ENCODE measurements at places on chromosomes 3 and 15.

GRCh38 chr3:114111060-114111770, 54.7 kb downstream of the QTRT2 start:
- DNase-seq: no peak

- no peak for DNase-seq
These were observed 692.3 kb downstream of the ZPLD1 start for GRCh38 chr3:103127098-103127630.

DNA sequence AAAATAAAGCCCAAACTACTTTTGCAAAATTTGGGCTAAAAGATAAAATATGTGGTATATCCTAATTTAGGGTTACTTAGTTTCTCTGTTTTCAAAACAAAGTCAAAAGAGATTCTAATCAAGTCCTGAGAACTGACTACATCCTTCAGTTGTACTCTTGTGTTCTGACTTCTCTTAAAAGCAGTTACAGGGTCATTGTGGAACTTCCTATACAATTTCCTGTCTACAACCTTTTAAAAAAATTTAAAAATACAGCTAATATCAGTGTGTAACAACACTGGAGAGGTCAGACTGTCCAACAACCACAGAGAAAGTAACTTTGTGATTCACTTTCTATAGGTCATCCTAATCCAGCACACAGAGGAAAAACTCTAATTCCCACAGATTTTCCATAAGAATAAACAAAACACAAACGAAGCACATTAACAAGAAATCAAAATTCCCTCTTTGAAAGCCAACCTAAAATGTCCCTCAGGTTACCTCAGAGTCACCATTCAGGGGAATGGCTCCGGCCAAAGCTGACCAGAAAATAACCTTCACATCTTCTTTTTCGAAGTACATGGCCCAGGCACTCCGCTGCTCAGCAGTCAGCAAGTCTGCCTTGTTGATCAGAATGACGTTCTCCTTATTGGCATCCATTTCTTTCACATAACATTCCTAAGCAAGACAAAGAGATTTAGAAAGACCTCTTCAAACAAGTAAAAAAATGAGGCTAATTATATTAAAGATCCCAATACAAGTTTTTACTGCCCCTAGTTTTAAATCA, 13.3 kb downstream of the LSG1 start:
- no peak for DNase-seq

DNA sequence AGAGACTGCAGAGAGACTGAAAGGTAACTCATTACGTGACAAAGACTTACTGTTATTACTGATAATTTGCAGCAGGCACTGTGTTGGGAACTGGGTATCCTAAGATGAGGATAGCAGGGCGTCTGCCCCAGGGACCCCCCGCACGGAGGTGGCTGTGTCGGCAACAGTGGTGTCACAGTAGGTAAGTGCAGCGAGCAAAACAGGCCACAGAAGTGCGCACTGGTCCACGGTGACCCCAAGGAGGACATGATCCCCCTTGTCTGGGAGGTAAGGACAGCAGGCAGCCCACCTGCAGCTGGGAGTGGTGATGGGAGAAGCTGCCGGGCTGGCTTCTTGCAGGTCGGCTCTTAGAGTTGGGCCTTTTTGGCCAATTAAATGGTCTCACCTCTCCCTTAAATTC, 82.9 kb downstream of the FAM43A start:
- DNase-seq: no peak

GRCh38 chr3:126557761-126558160, 971 bp downstream of the C3orf22 start:
- no peak for DNase-seq

GRCh38 chr3:187773233-187774184, 28.2 kb upstream of the BCL6 start:
- DNase-seq: no peak

DNA sequence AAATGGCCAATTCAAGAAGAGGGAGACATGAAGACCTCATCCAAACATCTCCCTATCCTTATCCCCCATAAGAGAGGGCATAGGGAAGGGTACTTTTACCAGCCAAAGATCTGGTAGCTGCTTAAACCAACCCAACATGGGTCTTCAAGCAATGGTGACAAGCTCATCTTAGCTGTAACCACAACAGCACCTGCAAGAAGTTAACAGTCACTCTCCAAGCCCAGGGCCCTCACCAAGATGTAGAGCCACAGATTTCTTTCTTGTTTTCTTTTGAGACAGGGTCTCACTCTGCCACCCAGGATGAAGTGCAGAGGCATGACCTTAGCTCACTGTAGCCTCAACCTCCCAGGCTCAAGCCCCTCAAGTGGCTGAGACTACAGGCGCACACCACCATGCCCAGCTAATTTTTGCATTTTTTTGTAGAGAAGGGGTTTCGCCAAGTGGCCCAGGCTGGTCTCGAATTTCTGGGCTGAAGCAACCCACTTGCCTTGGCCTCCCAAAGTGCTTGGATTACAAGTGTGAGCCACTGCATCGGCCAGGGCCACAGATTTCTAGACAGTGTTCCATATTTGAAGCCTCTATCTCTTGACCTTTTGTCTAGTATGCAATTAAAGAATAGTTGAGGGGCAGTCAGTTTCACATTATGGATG, 57.1 kb downstream of the DHX30 start:
- no peak for DNase-seq

GRCh38 chr3:165185707-165186327, 10.4 kb downstream of the SLITRK3 start:
- no peak for DNase-seq

- no peak for DNase-seq
These were observed 2.0 kb downstream of the SAMD7 start for GRCh38 chr3:169913323-169913722.

Measured in activated T-helper 1 cell treated with Interleukin-2 at 50 U/mL for 16 hours (primary cell).